Upper lobe of right lung (tissue), 1 donor: ENCODE measurements at places on chromosomes 5 and 9. TPM values are rescaled to one million over a fixed set of nuclear protein-coding genes. Genes with fewer than 3 reads are reported as not detected.

Gene FCN2
- not detected for total RNA-seq

Gene LRRC14B
- total RNA-seq: not detected

Gene LHX3
- total RNA-seq: not detected

Gene DIPK1B
- total RNA-seq: 17.7 TPM

Gene CCDC112
- total RNA-seq: 6.6 TPM

Gene C5orf58
- total RNA-seq: not detected

DNA sequence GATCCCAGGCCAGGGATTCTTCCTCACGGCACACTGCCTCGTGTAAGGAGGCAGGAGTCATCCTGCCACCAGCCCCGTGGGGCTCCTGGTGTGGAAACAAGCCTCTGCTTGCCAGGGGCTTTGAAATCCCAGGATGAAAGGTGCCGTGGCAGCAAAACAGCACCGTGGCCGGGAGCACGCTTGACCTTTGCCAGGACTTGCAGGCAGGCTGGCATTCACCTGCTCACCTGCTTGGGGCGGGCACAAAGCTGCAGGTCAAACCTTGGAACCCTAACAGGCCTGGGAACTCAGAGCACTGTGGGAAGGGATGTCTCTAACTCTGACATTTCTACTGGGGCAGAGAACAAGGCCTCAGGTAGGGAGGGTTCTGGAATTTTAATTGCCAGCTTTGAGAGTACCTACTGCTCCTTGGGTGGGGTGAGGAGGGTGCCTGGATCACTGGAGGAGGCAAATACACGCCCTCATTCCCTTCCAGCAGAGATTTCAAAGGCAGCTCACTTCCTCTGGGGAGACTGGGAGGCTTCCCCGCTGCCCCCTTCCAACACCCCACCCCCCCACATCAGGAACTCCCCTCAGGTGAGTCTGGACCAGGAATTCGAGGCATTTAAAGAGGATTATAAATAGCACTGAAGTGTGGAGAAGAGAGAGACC, 45.6 kb upstream of the STXBP1 start:
- H3K36me3 ChIP-seq: peaks cover 6% of the 10 kb centered on the region
- H3K27me3 ChIP-seq: no peaks in the 10 kb centered on the region
- peak overlapping the region; percentile 92 for H3K4me3 ChIP-seq
- peak overlapping the region; percentile 91 for H3K27ac ChIP-seq

DNA sequence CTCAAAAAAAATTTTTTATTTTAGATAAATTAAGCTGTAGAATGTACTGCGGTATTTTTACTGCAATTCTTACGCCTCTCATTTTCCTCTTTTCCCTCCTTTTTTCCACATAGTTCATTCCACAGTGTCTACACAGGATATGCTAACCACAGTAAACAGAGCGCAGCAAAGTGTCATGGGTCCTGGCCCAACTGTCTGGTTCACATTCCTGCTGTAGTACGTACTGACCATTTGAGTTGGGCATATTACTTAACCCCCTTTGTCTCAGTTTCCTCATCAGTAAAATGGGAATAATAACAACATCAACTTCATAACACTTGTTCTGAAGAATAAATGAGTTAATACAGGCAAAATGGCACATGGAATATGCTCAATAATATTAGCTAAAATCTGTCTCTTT, 41.6 kb downstream of the SLC44A1 start:
- H3K4me3 ChIP-seq: no peak overlapping the region
- H3K27me3 ChIP-seq: no peaks in the 10 kb centered on the region
- peaks cover 3% of the 10 kb centered on the region for H3K4me1 ChIP-seq

DNA sequence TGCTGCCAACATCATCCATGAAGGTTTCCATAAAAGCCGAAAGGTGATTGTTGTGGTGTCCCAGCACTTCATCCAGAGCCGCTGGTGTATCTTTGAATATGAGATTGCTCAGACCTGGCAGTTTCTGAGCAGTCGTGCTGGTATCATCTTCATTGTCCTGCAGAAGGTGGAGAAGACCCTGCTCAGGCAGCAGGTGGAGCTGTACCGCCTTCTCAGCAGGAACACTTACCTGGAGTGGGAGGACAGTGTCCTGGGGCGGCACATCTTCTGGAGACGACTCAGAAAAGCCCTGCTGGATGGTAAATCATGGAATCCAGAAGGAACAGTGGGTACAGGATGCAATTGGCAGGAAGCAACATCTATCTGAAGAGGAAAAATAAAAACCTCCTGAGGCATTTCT, 10.1 kb downstream of the TLR4 start:
- H3K36me3 ChIP-seq: peaks cover 21% of the 10 kb centered on the region
- peaks cover 11% of the 10 kb centered on the region for H3K4me1 ChIP-seq
- no peak overlapping the region for H3K4me3 ChIP-seq
- no peak overlapping the region for H3K27ac ChIP-seq
- H3K27me3 ChIP-seq: no peaks in the 10 kb centered on the region

DNA sequence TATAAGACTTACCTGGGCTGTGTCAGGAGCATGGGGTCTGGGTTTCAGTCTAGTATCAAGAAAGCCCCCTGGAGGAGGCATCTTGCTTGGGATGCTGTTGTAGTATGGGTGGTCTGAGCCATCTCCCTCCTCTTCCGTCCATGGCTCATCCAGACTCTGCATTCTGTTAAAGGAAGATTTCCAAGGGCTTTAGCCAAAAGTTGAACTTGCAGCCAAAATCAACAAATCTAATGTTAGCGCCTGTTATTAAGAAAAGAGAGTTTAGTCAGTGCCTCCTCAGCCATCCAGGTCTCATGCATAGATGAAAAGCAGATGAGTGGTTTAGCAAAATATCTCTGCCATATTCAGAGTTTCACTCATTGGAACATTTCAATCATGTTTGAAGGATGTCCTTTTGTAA, 55.6 kb downstream of the S1PR3 start:
- no peak for DNase-seq
- no peaks in the 10 kb centered on the region for H3K4me1 ChIP-seq
- peaks cover 3% of the 10 kb centered on the region for H3K36me3 ChIP-seq
- no peak overlapping the region for H3K4me3 ChIP-seq
- H3K27ac ChIP-seq: no peak overlapping the region

DNA sequence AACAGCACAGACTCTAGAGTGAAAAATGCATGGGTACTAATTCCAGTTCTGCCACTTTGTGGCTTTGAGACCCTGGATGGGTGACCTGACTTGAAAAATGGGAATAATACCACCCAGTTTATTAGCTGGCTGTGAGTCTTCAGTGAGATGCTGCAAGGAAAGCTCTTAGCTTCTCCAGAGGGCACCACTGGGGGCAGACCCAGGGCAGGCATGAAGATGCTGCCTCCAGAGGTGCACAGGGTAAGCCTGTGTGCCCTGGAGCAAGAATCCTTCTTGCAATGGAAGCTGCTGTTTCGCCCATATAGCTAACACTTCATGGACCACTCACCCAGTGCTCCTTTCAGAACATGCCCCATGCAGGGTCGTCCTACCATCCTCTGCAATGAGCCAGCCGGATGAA, 75.7 kb downstream of the C5orf15 start:
- H3K4me1 ChIP-seq: no peaks in the 10 kb centered on the region
- no peaks in the 10 kb centered on the region for H3K36me3 ChIP-seq
- peak; percentile 12 for DNase-seq
- no peak overlapping the region for H3K27ac ChIP-seq
- H3K4me3 ChIP-seq: no peak overlapping the region

DNA sequence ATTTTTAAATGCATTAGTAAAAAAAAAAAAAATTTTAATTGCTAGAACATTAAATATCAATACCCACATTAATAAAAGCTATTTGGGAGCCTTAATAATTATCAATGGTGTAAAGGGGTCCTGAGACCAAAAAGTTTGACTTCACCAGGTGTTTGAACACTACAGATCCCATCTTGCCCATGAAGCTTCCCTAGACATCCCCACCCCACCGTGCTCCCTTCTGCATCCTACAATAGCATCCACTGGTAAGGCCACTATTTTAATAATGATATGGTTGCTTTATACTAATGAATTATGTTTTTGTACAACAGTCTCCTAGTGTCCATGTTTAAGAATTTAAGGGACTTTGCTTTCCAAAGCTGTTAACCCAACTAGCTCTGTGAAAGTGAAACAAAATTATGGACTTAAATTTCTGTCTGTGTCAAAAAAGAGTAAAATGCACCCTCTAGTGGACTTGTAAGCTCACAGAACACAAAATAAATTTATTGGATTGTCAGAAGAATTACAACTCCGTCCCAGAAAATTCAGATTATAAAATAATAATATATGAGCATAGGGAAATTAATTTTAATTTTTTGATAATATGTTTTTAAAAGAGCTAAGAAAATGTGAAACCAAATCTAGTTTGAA, 76.0 kb downstream of the ARL15 start:
- DNase-seq: no peak
- no peak overlapping the region for H3K27ac ChIP-seq
- H3K36me3 ChIP-seq: no peaks in the 10 kb centered on the region
- no peaks in the 10 kb centered on the region for H3K27me3 ChIP-seq
- H3K4me3 ChIP-seq: no peak overlapping the region

DNA sequence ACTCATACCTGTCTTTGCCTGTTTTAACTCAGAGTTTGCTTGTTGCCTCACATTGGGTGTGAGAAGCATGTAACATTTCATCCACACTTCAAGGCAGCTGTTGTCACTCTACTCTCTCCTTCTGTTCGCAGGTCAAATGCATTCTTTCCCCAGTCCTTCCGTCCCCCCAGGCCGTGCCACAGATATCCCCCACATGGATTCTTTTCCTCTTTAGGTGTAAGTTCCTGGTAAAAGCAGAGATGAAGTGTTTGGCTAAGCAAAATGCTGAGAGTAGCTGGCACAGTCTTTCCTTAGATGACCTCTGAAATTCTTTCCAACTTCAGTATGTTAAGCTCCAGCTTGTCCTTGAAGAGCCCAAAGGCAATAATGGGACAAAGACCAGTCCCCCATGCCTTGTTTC, 328.2 kb downstream of the SLIT3 start:
- no peak overlapping the region for H3K27ac ChIP-seq
- peaks cover 7% of the 10 kb centered on the region for H3K4me1 ChIP-seq
- H3K27me3 ChIP-seq: no peaks in the 10 kb centered on the region
- H3K4me3 ChIP-seq: no peak overlapping the region

GRCh38 chr5:38871790-38872551, 26.2 kb downstream of the OSMR start:
- H3K36me3 ChIP-seq: peaks cover 36% of the 10 kb centered on the region
- H3K4me3 ChIP-seq: no peak overlapping the region
- peaks cover 28% of the 10 kb centered on the region for H3K4me1 ChIP-seq
- H3K27me3 ChIP-seq: no peaks in the 10 kb centered on the region
- DNase-seq: no peak
- H3K27ac ChIP-seq: peak overlapping the region; percentile 48

DNA sequence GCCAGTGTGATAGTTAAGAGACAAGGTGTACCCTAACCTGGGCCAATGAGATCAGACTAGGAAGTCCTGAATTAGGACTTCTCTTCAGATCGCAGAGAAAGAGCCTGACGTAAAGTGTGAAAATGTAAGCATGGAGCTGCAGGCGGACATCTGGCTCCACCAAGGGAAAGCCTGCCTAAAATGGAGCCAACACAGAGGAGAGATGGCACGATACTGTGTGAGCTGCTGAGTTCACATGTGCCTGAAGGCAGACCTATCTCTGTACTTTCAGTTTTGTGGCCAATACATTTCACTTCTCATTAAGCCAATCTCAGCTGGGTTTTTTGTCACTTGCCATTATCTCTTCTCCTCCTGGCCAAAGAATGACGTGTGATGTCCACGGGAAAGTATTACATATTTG, 210.5 kb downstream of the ELAVL2 start:
- no peak overlapping the region for H3K27ac ChIP-seq
- H3K27me3 ChIP-seq: no peaks in the 10 kb centered on the region
- no peak overlapping the region for H3K4me3 ChIP-seq
- no peaks in the 10 kb centered on the region for H3K36me3 ChIP-seq

- H3K4me1 ChIP-seq: no peaks in the 10 kb centered on the region
- no peaks in the 10 kb centered on the region for H3K36me3 ChIP-seq
- H3K27ac ChIP-seq: no peak overlapping the region
- H3K4me3 ChIP-seq: no peak overlapping the region
Measured at GRCh38 chr5:72147569-72147968, 40.3 kb downstream of the MAP1B start.

DNA sequence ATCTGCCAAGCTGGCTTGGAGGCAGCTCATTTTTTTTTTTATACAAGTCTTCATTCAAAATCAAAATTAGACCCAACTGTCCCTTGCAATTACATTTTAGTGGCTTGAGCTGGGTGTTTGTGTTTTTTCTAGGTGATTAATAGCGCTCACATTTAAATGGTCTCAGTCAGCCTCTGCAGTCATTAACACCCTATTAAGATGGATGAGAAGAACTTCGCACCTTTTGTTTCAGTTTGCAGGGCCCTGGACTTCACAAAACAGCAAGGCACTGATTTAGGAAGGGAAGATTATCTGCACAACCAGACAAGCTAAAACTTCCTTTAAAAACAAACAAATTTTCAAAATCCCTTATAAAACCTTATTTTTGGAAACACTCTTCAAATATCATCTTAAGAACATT, 374.8 kb downstream of the EFNA5 start:
- no peak overlapping the region for H3K27ac ChIP-seq
- H3K36me3 ChIP-seq: no peaks in the 10 kb centered on the region
- no peak for DNase-seq
- peaks cover 7% of the 10 kb centered on the region for H3K4me1 ChIP-seq

- H3K36me3 ChIP-seq: no peaks in the 10 kb centered on the region
- no peaks in the 10 kb centered on the region for H3K27me3 ChIP-seq
- H3K4me1 ChIP-seq: peaks cover 19% of the 10 kb centered on the region
- no peak for DNase-seq
Measured at GRCh38 chr9:94813379-94813778, 86.9 kb downstream of the AOPEP start.

DNA sequence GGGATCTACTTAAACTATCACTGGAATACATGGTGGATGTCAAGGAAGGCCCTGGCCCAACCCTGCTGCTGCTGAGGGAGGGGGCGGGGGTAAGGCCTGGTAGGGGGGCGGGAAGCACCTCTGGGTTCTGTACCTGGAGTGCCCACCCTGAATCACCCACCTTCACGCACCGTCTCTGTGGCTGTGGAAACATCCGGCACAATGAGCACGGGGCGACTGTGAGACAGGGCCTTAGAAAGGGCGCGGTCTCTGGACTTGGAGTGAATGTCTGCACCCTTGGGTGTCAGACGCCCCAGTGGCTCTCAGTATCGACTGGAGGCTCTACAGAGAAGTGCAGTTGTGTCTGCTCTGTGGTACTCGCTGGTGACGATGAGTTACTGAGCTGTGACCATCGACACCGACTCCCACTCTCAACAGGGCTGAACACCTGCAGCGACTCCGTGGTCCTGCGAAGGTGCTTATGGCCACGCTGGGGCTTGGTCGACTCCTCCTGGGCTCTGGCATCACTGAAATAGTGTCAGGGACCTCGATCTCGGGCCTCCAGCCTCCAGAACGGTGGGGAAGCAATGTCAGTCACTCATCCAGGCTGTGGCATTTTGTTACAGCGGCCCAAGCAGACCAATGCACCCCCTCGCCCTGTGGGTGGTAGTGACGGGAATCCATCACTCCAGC, 25.5 kb upstream of the SLC6A19 start:
- no peak for DNase-seq
- no peaks in the 10 kb centered on the region for H3K27me3 ChIP-seq
- no peak overlapping the region for H3K4me3 ChIP-seq
- H3K4me1 ChIP-seq: no peaks in the 10 kb centered on the region

DNA sequence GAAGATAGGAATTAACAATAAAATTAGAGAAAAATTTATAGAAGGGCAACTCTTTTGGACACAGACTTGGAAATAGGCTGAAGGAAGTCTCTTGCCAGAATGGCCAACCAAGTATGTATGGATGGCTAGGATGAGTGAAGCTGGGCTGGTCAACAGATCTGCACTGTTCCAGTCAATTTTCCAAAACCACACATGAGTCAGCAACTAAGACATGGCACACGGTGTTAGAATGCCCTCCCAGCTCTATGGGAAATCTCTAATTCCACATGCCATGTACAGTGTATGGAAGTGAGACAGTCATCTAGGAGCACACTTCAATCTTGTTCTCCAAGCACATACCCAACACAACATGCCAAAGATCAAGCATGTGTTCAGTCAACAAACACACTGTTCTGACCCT, 129.6 kb downstream of the GLIS3 start:
- DNase-seq: no peak
- no peak overlapping the region for H3K4me3 ChIP-seq
- no peaks in the 10 kb centered on the region for H3K27me3 ChIP-seq
- no peaks in the 10 kb centered on the region for H3K36me3 ChIP-seq
